ENCODE measurements at places on chromosomes 4 and X.

GRCh38 chrX:52977953-52978352 lies 19.6 kb upstream of the FAM156A start:
- no peak for DNase-seq

GRCh38 chr4:186347743-186348142 lies 81.8 kb downstream of the F11 start:
- DNase-seq = no peak

DNA sequence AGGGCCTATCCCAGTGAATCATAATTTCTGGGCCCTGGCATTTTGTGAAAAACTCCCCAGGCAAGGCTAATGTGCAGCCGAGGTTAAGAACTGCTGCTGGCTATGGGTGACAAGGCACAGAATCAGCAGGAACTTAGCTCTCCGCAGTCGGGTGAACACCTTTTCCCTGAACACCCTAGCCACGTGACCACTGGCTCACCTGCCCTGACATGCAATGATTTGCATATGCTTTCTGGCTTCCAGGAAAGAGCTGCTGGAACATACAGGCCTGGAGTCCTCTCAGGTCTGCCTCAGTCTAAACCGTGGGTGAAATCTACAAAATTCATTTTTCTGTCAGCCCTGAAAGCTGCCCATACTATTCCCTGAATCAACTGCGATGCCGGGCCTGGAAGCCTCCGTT lies 56.6 kb downstream of the ZNF827 start:
- DNase-seq = no peak

DNA sequence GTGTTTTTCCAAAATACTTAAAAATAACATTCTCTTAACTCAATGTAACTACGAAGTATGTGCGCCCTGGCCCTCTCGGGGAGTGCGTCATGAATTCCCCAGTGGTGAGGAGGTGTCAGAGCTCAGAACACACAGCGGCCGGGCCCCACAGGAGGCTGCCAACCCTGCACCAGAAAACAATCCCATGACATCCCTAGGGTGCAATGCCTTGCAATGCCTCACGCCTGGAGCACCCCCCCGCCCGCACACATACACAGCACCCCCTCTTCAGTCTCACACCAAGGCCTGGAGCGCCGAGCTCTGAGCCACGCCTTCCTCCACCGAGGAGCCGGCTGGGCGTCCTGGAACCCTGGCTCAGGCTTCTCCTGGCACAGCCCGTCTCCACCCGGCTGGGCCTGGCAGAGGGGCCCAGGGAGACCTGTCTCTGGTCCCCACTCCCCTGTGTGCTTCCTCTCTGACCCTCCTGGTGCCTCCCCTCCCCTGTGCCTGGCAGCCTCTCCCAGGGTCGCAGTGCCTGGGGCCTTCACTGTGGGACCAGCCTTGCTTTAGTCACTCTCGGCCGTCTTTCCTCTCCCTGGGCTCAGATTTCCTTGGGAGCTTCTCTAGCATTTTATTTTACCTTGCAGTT lies 108.2 kb upstream of the ADRA2C start:
- peak; percentile 34 for DNase-seq

DNA sequence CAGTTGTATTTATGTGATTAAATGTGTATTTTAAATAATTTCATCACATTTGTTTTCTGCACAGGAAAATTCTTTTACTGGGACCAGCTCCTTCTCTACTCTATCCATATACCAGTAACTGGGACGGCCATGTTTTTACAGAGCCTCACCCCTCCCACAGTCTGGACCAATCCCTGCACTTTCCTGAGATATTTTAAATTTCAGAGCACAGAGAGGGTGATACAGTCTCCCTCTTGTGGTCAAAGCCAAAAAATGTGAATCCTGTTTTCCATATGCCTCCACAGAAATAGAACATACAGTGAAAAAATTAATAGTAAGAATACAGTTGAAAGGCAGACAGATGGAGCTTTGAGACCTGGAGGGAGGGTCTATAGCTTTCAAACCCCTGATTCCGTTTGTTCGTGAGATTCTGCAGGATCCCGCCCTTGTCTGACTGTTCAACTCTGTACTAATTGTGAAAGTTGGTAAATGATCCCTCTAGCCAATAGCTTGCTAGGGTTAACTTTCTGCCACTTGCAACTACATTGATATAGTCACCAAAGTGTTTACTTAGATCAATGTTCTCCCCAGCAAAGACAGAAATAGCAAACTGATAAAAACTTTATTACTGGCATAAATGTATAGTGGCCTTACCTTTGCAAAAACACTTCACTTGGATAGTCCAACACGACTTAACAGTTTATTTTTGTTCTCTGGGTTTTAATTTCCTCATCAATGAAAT lies 172.2 kb downstream of the PPARGC1A start:
- DNase-seq = no peak

GRCh38 chr4:66554826-66555225 lies 884.5 kb upstream of the EPHA5 start:
- no peak for DNase-seq

- DNase-seq = no peak
Observed at GRCh38 chr4:2804449-2804972, 11.6 kb downstream of the SH3BP2 start.

- DNase-seq = no peak
Observed at GRCh38 chr4:4446434-4446833, 59.5 kb downstream of the NSG1 start.

- no peak for DNase-seq
Observed at GRCh38 chr4:85548116-85548515, 73.2 kb downstream of the ARHGAP24 start.

DNA sequence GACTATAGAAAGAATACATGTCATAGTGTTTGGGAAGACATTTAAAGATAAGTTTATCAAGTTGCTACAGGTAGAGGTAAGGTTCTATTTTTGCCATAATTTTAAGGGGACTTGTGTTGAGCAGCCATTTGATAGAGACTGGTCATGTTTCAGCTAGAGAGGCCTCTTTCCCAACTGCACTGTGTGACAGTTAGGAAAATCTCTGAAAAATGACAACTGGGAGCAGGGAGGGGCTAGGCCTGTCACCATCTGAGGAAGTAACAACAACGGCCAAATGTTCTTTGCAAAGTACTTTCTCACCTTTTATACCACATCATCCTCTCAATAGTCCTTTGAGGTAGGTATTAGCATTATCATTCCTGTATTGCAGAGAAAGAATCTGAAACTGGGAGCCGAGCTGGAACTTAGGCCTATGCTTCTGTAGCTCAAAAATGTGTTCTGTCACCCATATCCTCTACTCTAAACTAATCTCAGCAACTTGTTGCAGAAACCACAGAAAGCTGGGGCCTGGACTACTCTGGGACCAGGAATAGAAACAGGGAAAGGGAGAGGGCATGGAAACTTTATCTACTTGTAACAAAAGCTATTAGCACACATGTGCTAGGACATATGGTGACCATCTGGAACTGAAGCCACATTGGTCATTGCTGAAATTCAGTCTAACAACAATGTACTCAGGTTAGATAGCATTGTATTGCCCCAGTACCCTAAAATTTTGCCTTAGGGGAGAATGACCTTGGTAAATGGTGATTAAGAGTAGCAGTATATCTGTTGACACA lies 198.9 kb downstream of the MID1IP1 start:
- DNase-seq = no peak

DNA sequence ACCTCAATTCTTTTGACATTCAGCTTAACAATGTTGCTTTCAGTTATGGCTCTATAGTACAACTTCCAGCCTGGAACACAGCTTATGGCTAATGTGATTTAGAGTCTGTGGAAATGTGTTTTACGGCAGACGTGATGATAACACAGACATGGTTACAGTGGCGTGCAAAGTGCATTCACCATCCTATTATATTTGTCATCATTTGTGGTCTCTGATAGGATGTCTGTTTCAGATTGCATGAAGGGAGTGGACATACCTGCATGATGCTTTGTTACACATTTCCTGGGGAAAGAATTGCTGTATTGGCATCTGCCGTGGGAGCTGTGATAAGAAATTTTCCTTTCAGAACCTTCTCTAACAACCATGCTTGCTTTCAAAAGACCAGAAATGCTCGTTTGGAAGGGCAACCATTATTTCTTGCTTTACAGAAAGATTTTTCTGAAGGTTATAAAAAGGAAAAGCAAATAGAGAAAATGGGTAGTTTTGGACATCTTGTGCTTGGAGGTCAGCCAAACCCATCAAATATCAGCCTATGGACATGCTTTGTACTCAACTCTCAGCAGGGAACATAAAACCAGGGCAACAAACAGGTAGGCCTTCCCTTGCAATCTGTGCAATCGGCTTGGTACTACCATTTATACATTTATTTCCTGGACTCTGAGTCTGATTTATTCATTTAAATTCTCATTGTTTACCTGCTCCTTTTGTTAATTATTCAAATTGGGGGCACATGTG lies 273.9 kb downstream of the TLL1 start:
- no peak for DNase-seq

GRCh38 chr4:165328708-165329107 lies 1.2 kb downstream of the MSMO1 start:
- no peak for DNase-seq

All from AG04449 (cell line).